ENCODE measurements at places on chromosomes 1 and 21.
A peak's percentile ranks its signal among the peaks of the same experiment; 100 is the strongest.

DNA sequence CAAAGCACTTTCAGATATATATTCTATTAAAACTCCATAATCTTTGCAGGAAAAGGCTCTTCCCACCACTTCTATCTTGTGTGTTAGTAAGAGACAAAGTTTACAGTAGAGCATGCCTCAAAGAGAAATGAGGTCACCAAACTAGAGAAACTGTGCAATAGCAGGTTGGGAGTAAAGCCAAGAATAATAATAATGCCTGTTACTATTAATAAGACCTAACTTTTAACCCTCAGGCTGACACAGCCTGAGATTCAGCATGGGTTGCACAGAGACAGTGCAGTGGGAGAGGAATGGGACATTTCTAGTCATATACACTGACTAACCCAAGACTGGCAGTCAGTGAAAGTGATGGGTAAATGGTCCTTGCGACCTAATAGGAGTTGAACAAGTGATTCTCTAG, 320.2 kb upstream of the NFIA start:
- DNase-seq: no peak

GRCh38 chr1:6245086-6245868, 1.3 kb downstream of the HES3 start:
- peak; percentile 91 for DNase-seq

- DNase-seq: no peak
These were observed 30.3 kb downstream of the DENND1B start for GRCh38 chr1:197744979-197745378.

DNA sequence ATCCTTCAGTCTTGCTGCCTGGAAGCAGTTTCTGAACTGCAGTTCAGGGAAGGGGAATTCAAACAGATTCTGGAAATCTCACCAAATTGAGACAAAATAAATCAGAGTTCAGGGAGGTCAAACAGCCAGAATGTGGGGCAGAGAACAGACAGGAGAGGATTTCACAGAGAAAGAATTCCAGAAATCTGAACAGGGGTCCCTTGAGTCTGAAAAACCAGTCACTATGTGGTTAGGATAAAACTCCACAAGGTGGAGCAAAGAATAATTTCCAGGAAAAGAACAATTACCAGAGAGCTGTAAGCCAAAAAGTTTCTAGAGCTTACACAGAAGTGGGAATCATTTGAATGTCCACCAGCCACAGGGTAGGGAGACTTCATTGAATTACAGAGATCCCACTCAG, 84.7 kb downstream of the URB2 start:
- no peak for DNase-seq

- no peak for DNase-seq
These were observed 5.1 kb upstream of the HES4 start for GRCh38 chr1:1004780-1005697.

DNA sequence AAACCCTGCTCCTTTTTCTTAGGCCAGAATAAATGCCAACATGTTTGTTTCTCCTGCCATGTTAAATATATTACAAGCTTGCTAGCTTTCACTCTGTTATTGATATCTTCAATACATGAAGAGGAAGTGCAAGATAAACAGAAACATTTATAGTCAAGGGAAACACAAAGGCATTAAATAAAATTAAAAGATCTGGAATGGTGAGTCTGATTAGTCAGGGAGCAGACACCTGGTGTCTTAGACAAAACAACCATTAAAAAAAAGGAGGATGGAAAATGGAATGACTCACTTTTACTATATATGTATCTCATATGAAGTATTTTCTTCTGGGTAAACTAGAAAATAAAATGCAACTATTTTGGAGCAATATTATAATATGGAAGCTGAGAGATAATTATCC, 123.3 kb downstream of the SMYD3 start:
- no peak for DNase-seq

DNA sequence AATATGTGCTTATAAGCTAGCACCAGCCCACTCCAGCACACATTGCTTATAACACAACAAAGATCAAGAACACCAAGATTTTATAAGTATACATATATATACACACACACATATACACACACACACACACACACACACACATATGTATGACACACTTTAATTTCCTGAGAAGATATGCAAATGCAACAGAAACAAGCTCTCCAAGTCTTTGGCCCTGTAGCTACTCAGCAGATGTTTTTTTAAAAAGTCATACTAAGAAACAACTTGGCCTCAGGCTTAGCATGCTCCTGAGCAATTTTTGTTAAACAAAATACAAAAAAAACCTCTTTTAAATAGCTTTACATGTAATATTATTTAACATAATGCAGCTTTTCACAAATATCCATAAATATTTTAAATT, 11.1 kb downstream of the TNFSF18 start:
- DNase-seq: no peak
